Hematopoietic multipotent progenitor cell (in vitro differentiated cells): ENCODE measurements at places on chromosomes 2 and 18. TPM values are rescaled to one million over a fixed set of nuclear protein-coding genes. Genes with fewer than 3 reads are reported as not detected.
A peak's percentile ranks its signal among the peaks of the same experiment; 100 is the strongest.

DNA sequence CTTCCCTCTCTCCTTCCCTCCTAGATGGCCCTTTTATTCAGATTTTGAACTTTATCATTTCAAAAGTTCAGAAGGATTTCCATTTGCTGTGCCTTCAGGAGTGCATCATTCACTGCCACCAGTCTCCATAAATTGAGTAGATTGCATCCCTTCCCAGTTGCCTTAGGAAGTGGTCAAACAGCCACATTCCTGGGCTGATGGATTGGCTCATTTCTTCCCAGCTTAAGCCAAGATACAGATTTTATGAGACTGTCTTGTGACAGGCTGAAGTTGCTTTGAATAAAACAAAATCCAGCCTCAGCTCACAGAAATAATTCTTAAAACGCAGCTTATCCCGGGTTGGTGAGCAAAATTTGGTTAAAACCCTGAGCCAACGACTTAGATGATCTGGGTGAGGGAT is 9.8 kb downstream of the NRP2 start:
- DNase-seq = no peak

- no peak for DNase-seq
These were observed 63.2 kb upstream of the TFCP2L1 start for GRCh38 chr2:121348128-121348740.

DNA sequence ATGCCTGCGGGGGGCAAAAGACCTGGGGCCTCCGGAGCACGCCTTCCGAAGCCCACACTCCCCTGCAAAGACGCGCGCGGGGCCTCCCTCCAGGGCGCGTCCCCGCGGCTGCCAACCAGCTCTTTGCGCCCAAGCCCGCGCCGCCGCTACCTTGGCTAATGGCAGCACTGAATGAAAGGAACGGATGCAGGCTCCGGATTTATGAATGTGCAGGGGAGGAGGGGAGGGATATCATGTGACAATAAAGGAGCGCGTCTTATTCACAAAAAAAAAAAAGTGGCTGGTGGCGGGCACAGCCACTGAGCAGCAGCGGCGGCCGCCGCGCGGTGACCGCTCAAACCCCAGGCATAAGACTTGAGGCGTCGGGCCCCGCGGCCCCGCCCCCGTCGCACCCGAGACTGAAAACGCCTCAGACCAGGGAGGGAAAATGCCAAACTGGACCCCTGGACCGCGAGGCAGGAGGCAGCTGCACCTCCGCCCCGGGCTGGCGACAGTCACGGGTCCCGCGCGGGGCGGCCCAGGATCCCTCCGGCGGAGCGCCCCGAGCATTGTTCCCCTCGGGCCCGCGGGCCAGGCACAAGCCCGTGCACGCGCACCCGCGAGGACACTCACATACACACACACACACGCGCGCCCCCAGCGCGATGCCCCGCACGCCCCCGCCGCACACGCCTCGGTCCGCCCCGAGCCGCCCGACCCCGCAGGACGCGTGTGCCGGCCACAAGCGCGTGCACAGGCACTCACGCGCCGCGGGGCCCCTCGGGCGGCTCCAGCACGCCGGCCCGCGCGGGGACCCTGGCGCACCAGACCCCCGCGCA is 1.6 kb downstream of the SPRED2 start:
- DNase-seq = peak; percentile 38

DNA sequence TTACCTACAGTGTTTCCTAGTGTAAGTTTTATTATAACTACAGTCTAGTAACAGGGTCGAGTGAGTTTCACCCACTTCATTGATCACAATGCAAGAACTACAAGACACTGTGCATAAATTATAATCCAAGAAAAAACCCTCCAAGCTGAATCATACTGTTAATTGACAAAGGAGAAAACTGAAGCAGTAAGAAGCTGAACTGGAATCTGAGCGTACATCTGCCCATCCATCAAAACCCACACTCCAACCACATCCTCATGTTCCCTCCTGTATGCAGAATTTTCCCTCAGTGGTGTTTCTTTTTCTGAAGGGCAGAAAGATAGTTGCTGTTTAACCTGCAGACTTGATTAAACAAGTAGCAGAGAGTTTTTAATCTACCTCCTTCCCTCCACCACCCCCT is 49.5 kb upstream of the KIDINS220 start:
- DNase-seq = no peak

DNA sequence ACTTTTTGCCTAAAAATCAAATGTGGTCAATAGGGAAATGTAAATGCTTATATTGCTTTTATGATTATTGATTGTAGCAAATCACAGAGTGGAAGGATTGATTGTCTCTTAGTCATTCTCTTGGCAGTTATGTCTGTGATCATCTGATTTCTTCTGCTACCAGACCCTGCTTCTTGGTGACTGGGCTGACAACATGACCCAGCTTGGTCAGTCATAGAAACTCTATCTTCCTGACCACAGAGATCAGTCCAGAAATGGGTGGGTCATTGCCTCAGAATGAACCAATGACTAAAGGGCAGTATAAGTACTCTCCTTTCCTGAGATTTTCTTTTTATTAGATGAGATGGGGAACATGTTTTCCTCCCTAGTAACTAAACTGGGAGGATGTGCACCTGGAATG is 87.6 kb downstream of the MAIP1 start:
- no peak for DNase-seq

- DNase-seq = no peak
These were observed 97.7 kb upstream of the TFCP2L1 start for GRCh38 chr2:121382744-121383143.

GRCh38 chr2:231053846-231054245 is 2.8 kb upstream of the PSMD1 start:
- DNase-seq = no peak

- no peak for DNase-seq
These were observed 215.4 kb downstream of the ZNF521 start for GRCh38 chr18:25136416-25137196.

- DNase-seq = no peak
These were observed 73.6 kb upstream of the GLI2 start for GRCh38 chr2:120662046-120662445.

- DNase-seq = peak; percentile 29
These were observed 38.5 kb downstream of the INPP5D start for GRCh38 chr2:233098618-233099017.

GRCh38 chr2:236352761-236353593 is 88.8 kb upstream of the ASB18 start:
- DNase-seq = peak; percentile 58

DNA sequence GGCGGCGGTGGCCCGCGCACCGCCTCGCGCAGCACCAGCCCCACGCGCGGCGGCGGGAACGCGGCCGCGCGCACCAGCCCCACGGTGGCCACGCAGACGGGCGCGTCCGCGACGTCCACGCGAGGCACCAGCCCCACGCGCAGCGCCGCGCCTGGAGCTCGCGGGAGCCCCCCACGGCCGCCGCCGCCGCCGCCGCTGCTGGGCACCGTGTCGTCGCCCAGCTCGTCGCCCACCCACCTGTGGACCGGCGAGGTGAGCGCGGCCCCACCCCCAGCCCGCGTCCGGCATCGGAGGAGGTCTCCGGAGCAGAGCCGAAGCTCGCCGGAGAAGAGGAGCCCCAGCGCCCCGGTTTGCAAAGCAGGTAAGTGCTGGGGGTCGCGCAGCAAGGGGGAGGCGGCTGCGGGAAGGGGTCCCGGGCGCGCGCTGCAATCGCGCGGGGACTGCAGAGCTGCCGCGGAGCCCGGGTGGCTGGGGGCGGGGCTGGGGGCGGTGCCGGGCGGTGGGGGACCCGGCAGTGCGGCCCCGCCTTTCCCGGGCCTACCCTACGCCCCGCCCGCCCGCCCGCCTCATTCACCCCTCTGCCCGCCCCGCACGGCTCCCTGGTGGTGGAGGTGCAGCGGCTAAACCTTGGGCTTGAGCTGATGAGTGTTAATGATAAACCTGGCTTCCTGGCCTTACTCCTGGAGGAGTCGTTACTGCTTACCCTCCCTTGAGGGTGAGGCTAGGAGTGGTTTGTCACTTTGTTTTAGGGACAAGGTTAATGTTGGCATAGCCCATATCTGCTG is 851 bp downstream of the FAM117B start:
- peak; percentile 61 for DNase-seq

RNPEPL1 gene
- total RNA-seq = 45.0 TPM

ACTG2 gene
- total RNA-seq = not detected

CD207 gene
- total RNA-seq = not detected

SATB2 gene
- total RNA-seq = not detected

SESTD1 gene
- 4.3 TPM for total RNA-seq
